ENCODE measurements at places on chromosomes 7 and 10. TPM values are rescaled to one million over a fixed set of nuclear protein-coding genes. Genes with fewer than 3 reads are reported as not detected.

SPDYE9 gene
- not detected for total RNA-seq

MDFIC gene
- 2.1 TPM for total RNA-seq

ZNF212 gene
- total RNA-seq, result 22.9 TPM

LRRC4 gene
- total RNA-seq, result 10.4 TPM

SVIL gene
- total RNA-seq, result 13.1 TPM

ABCB4 gene
- total RNA-seq, result 0.20 TPM

VOPP1 gene
- 55.7 TPM for total RNA-seq

DNA sequence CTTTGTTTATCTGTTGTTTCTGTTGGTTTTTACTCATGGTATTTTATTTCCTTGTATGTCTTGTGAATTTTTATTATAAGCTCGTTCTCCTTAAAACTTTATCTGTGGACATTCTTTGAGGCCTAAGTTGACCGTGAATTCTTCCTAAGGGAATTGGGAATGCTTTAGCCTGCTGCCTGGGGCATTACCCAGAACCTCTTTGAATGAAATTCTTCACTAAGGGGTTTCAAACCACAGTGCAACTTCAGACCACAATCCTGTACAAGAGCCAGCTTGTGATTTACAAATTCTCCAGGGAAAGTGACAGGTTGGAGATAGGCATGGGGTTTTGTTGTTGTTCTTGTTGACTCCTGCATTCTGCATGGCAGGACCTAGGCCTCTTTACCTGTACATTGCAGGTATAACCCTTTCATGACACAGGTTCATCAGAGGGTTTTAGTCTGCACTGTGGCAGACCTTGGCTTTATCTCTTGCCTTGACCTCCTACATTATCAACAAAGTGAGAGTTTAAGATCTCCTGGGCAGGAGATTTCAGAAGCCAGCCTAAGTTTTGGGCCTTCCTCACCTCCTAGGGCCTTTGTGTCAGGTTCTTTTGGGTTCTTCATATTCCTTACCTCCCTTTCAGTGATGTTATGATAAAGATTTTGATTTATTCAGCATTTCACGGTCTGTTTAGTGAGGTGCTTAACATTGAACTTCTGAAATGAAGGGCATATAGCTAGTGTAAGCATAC is 70.2 kb downstream of the ABCC2 start:
- no peak for DNase-seq

DNA sequence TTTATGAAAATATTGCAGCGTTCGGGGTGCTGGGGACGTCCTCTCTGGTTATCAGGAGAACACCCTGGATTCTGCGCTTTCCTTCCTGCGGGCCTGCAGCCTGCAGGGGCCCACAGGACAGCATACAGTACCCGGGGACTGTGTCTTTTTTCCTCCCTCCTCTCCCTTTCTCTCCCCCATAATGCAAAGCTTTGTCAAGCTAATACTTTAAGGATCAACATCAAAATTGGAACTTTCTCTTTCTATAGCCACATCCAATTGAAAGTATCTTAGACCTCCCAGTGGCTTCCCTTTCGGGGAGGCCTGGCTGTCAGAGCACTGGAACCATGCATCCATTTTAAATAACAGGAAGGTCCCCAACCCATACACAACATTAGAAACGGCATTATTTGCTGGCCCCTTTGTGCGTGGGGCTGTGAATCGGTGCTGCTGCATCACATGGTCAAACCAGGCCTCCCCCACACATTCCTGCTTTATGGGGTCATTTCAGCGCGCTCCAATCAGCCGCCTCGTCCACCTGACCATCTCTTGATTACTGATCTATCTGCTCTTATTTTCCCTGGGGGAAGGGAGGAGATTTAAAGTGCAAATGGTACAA is 505.1 kb downstream of the DNAJB6 start:
- DNase-seq, result no peak

GRCh38 chr7:2644562-2645273 is 12.9 kb downstream of the TTYH3 start:
- no peak for DNase-seq

DNA sequence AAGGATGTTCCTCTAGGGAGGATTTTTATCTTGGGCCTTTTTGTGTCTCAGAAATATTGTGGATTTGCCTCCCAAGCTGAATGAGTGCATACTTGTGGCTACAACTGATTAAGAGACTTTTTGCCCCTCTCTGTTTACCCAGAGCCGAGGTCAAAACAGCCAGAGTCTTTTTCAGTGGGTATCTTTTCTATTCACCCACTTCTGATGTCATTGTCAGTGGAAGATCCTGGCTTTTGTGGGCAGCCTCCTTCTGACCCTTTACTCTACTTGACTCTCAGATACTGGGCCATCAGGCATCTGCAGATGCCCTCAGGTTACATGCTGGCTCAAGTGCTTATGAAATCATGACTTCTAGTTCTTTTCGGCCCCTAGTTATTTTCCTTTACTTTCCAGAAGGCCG is 19.6 kb upstream of the PIP4K2A start:
- DNase-seq, result no peak

DNA sequence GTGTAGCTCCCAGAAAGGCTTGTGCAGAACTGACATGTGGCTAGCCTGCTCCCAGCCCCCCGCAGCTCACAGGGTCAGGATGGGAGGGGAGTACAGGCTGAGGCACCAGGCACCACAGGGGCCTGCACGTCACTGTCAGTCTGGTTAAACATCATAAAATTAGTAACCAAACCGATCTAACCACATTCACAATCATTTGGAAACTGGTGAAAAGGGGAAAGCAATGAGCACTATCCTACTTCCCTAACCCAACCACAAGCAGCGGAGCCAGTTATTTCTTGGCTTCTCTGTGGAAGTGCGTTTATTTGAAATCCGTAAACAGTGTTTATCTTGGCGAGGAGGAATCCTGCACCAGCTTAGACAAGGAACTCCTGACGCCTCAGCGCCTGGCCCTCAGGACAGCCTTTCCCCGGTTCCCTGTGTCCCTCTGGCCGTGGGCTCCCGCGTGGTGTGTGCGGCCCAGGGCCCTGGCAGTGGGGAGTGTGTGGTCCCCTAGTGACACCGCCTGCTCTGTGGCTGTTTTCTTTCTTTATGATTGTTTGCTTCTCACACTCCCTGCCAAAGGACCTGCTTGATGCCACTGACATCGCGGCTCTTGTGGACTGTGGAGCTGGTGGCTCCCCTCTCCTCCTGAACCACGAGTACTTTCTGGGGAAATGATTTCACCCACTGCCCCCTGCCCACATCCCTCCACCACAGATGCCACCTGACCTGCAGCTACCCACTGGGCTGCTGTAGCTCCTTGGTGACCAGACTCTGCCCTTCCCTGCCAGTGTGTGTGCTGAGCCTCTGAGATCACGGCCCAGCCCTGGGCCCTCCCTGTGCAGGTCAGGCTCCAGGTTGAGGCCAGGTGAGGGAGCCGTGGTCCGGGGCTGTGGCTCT is 38.0 kb downstream of the INPP5A start:
- DNase-seq, result no peak

GRCh38 chr7:29852457-29852856 is 46.1 kb downstream of the WIPF3 start:
- DNase-seq, result no peak

- DNase-seq, result no peak
Measured at GRCh38 chr10:68832601-68833000, 5.3 kb downstream of the STOX1 start.

GRCh38 chr10:123911866-123912265 is 20.3 kb upstream of the CPXM2 start:
- DNase-seq, result no peak

- DNase-seq, result no peak
Measured at GRCh38 chr10:77501152-77501845, 136.3 kb downstream of the KCNMA1 start.

DNA sequence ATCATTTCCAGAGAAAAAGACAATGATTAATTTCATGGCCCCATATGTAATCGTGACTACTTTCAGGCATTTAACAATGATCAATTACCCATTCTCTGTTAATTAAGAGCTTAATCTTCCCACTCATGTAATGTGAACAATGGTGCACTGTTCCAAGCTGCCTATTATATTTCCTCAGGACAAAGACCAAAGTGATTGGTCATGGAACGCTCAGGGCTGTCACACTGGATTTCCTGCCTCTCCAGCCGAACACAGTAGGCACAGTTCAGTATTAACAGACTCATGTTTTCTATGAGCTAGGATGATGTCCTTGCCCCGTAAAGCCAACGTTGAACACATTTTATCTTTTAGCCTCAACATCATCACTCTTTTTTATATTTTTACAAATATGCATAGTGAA is 142.7 kb upstream of the FZD8 start:
- DNase-seq, result no peak

GRCh38 chr10:85490431-85490830 is 876.2 kb downstream of the GRID1 start:
- no peak for DNase-seq

GRCh38 chr7:254337-255037 is 35.5 kb upstream of the FOXL3 start:
- DNase-seq, result no peak

GRCh38 chr10:102113956-102114857 is 6.0 kb downstream of the LDB1 start:
- DNase-seq, result peak; percentile 38

- DNase-seq, result no peak
Measured at GRCh38 chr10:93567277-93568104, 1.0 kb downstream of the FFAR4 start.

GRCh38 chr7:12233175-12233574 is 22.1 kb downstream of the TMEM106B start:
- DNase-seq, result no peak

DNA sequence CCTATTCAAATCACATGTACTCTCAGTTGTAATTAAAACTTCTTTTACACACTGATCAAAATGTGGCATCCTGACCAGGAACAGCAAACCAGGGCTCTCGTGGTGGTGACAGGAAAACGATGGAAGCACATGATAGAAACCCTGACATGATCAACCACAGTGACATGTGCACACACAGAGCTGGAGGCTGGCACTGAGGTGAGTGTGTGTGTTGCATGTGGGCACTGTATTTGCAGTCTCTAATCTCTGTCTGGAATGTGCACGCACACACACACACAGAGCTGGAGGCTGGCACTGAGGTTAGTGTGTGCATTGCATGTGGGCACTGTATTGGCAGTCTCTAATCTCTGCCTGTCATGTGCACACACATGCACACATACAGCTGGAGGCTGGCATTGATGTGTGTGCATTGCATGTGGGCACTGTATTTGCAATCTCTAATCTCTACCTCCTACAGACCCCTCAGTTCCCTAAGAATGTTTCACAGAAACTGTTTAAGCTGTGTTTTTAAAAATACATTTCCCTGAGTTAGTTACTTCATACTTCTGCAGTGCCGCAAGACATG is 406.9 kb downstream of the SFMBT2 start:
- no peak for DNase-seq

GRCh38 chr10:26474026-26474425 is 35.9 kb downstream of the APBB1IP start:
- no peak for DNase-seq

DNA sequence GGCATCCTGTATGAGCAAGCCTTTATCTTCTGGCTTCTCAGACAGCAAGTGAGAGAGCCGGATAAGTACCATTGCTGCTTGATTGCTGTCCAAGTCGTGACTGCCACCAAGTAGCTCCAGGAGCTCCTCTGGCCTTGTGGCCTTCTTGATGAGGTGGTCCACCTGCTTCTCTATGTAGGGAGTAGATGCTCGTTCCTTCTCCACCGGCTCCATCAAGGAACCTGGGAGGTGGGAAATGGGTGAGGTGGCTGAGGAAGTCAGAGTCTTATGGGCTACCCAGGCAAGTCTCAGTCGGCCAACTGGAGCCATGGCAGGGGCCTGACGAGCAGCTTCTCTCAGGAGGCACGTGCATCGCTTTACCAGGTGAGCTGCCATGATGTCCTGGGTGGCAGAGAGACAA is 2.6 kb downstream of the TBRG4 start:
- DNase-seq, result no peak

GRCh38 chr10:44947371-44948152 is 12.0 kb upstream of the RASSF4 start:
- peak; percentile 24 for DNase-seq

DNA sequence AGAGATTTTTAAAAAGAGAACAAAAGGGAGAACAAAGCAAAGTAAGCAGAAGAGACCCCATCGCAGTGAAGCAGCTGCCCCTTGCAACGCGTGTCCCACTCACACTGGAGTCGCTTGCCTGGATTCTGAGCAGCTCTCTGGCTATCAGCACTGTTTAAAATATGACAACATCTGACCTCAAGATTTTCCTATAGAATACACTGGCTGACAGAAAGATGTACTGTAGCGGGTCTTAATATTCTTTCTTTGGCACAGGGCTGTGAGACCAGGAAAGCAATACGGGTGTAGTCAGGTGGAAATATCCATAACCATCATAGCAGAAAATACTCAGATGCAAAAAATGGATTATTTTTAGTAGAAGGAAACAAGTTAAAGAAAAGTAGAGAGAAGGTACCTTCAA is 125.7 kb upstream of the TNS3 start:
- no peak for DNase-seq

GRCh38 chr10:68864611-68865010 is 36.5 kb upstream of the DDX50 start:
- DNase-seq, result no peak

DNA sequence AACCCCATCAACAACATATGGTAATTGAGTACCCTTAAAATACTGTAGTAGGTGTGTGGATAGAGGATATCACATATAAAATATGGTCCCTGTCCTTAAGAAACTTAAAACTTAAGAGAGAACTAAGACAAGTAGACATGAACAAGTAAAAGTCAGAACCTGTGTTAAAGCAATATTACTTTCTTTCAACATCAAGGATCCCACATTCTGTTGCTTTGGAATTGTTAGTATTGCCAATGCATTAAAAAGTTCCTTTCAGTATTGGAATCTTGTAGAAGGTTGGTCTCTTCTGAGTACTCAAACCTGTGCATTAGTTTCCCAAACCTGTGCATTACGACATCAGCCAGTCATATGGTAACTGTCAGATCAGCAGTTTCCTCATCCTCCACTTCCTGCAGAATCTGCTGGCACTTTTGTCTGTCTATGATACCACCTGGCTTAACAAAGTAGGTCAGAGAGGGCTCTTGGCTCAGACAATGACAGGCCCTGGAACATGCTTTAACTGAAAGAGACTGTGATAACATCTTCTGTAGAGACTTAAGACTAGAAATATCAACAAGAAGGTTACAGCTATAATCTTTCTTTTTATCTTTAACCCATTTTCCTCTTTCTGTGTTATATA is 56.5 kb downstream of the CCDC71L start:
- DNase-seq, result no peak

DNA sequence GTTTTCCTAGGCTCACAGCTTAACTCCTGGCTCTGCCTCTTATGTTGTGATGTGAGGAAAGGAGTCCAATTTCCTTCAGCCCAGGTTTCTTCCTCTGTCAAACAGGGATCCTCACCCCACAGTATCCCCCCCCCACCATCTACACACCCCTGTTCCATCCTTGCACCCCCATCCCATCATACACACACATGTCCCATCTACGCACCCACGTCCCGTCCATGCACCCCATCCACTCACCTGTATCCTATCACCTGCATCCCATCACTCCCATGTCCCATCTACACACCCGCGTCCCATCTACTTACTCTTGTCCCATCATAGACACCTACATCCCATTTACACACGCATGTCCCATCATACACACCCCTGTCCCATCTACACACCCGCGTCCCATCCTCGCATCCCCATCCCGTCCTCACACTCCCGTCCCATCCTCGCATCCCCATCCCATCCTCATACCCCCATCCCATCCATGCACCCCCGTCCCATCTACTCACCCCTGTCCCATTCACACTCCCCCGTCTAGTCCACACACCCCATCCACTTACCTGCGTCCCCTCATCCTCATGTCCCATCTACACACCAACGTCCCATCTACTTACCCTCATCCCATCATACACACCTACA is 117.3 kb downstream of the TRRAP start:
- DNase-seq, result no peak

Data from H9 (cell line).